Activated CD4-positive, alpha-beta T cell treated with anti-CD3 and anti-CD28 coated beads, Interleukin-2, amount 10 ng/mL, durations not matched to agents 7 days and 5 days (primary cell): ENCODE measurements at places on chromosomes 5 and 9.

GRCh38 chr5:130331332-130331731 is 427.1 kb downstream of the CHSY3 start:
- no peak overlapping the region for H3K4me3 ChIP-seq
- H3K4me1 ChIP-seq: no peaks in the 10 kb centered on the region
- no peaks in the 10 kb centered on the region for H3K36me3 ChIP-seq

- peaks cover 5% of the 10 kb centered on the region for H3K27me3 ChIP-seq
- H3K36me3 ChIP-seq: no peaks in the 10 kb centered on the region
- no peak overlapping the region for H3K4me3 ChIP-seq
- no peaks in the 10 kb centered on the region for H3K4me1 ChIP-seq
Observed at GRCh38 chr9:90555351-90556057, 87.1 kb downstream of the DIRAS2 start.

- H3K27me3 ChIP-seq: peaks cover 12% of the 10 kb centered on the region
- H3K4me3 ChIP-seq: no peak overlapping the region
- H3K4me1 ChIP-seq: peaks cover 17% of the 10 kb centered on the region
- peaks cover 1% of the 10 kb centered on the region for H3K36me3 ChIP-seq
Observed at GRCh38 chr9:96116275-96117064, 185.5 kb downstream of the HSD17B3 start.

DNA sequence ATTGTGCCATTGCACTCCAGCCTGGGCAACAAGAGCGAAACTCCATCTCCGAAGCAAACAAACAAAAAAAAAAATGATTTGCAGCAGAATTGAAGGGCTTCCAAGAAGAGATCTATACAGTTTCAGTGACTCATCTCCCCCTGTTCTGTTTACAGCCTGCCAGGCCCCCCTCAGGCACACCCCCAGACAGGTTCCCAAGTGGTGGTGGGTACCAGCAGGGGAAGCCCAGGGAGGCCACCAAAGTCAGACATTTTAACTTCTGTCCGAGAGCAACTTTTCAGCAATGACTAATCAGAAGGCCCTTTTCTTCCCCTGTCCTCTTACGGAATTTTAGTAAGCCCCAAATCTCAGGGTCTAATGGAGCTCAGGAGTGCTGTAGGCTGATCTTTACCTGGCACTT is 98.7 kb downstream of the PAX5 start:
- no peak overlapping the region for H3K4me3 ChIP-seq
- no peaks in the 10 kb centered on the region for H3K36me3 ChIP-seq
- peaks cover 11% of the 10 kb centered on the region for H3K27me3 ChIP-seq
- no peaks in the 10 kb centered on the region for H3K4me1 ChIP-seq

- H3K4me1 ChIP-seq: peaks cover 2% of the 10 kb centered on the region
- H3K36me3 ChIP-seq: peaks cover 4% of the 10 kb centered on the region
- H3K27me3 ChIP-seq: no peaks in the 10 kb centered on the region
- no peak within 1 kb of the TSS for H3K27ac ChIP-seq
- DNase-seq: no peak
- no peak within 1 kb of the TSS for H3K4me3 ChIP-seq
Observed at GRCh38 chr9:94084314-94084713, at the start of gene PTPDC1. PTPDC1 (plus strand) TSS chr9:94084464; CDS start chr9:94084531, 67 bp downstream.

DNA sequence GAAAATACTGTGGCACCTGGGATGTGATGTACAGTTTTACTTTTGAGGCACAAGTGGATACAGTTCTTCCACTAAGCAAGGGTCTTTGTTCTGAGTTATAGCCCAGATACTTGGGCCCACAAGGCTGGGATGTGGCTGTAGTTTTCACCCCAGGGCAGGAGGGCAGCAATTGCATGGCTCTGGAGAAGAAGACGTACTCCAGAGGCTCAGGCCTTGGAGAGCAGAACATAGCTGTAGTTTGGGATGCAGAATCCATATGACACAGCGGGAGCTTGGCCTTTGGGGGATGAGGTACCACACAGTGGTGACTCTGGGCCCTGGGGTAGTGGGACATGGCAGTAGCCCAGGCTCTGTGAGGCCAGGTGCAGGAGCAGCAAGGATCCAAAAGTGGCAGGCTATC is 110.8 kb upstream of the FSTL4 start:
- H3K4me1 ChIP-seq: no peaks in the 10 kb centered on the region
- H3K27me3 ChIP-seq: peaks cover 19% of the 10 kb centered on the region
- no peak for DNase-seq
- H3K36me3 ChIP-seq: no peaks in the 10 kb centered on the region
- H3K27ac ChIP-seq: no peak overlapping the region
